Adrenal gland (tissue), 19 donors: ENCODE measurements at places on chromosomes 2 and 18. TPM values are rescaled to one million over a fixed set of nuclear protein-coding genes. Genes with fewer than 3 reads are reported as not detected.

- no peak overlapping the region for H3K4me3 ChIP-seq
- H3K4me1 ChIP-seq, result no peaks in the 10 kb centered on the region
- no peaks in the 10 kb centered on the region for H3K27me3 ChIP-seq
Observed at GRCh38 chr18:75574187-75574586, 146.7 kb upstream of the SMIM21 start.

The CHMP1B gene
- 52.2 TPM for total RNA-seq

DNA sequence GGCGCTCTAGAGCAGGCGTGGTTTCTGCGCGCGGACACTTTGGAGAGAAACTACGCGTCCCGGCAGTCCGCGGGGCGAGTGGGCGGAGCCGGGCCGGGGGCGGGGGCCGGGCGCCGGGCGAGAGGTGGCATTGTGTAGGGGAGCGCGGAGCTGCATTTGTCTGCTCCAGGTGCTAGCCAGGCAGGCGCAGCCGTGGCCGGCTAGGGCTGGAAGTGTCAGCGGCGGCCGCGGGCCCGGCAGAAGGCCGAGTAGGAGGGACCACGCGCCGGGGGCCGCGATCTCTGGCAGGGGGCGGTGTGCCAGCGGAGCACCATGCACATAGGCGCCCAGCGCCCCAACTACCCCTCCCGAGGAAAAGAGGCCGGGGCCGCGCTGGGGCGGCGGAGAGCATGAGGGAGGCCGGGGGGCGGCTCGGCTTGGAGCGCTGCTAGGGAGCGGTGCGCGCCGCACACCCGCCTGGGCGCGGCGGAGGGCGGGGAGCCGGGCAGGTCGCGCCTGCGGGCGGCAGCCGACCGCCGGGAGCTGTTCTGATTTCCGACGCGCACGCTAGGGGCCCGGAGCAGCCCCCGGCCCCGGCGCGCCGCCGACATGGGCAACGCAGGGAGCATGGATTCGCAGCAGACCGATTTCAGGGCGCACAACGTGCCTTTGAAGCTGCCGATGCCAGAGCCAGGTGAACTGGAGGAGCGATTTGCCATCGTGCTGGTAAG, at the start of gene FMNL2:
TSS of gene FMNL2 (plus strand) at position 159 of the 710 bp plus-strand sequence.
- peak; percentile 89 for DNase-seq
- peak within 1 kb of the TSS; percentile 79 for H3K4me3 ChIP-seq
- peaks cover 16% of the 10 kb centered on the region for H3K4me1 ChIP-seq
- H3K27ac ChIP-seq, result peak within 1 kb of the TSS; percentile 59

DNA sequence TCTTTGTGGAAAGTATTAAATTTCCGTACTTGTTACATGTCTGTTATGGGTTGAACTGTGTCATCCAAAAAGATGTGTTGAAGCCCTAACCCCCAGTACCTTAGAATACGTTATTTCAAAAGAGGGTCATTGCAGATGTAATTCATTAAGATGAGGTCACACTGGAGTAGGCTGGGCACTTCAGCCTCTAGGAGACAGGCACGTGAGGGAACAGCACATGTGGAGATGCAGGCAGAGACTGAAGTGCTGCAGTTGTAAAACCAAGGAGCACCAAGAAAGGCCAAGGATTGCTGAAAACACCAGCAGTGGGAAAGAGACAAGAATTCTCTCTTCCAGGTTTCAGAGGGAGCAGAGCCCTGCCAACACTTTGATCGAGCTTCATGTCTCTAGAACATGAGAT, 4.6 kb upstream of the RHBDD1 start:
- no peaks in the 10 kb centered on the region for H3K36me3 ChIP-seq
- no peak overlapping the region for H3K27ac ChIP-seq
- peaks cover 13% of the 10 kb centered on the region for H3K4me1 ChIP-seq

DNA sequence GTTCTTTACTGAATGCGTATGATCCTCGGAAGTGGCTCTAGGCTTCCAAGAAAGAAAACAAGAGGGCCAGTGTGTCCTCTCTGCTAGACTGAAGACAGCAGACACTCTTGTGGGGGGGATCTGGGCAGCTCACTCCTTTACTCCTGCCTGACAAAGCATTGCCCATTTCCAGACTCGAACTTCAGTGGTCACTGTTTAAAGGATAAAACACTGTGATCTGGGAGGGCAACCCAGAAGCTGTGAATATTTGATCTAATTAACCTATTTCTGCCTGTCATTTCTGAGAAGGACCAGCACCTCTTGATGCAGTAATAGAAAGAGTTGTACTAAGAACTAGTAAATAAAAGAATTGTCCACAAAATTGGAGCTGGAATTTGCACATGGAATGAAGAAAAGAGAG, 24.5 kb upstream of the CCDC68 start:
- no peak overlapping the region for H3K27ac ChIP-seq
- H3K4me1 ChIP-seq, result no peaks in the 10 kb centered on the region
- H3K27me3 ChIP-seq, result no peaks in the 10 kb centered on the region
- H3K36me3 ChIP-seq, result no peaks in the 10 kb centered on the region
- H3K4me3 ChIP-seq, result no peak overlapping the region

The SERPINB11 gene
- total RNA-seq, result not detected
